ENCODE measurements at places on chromosomes 7 and 10.

DNA sequence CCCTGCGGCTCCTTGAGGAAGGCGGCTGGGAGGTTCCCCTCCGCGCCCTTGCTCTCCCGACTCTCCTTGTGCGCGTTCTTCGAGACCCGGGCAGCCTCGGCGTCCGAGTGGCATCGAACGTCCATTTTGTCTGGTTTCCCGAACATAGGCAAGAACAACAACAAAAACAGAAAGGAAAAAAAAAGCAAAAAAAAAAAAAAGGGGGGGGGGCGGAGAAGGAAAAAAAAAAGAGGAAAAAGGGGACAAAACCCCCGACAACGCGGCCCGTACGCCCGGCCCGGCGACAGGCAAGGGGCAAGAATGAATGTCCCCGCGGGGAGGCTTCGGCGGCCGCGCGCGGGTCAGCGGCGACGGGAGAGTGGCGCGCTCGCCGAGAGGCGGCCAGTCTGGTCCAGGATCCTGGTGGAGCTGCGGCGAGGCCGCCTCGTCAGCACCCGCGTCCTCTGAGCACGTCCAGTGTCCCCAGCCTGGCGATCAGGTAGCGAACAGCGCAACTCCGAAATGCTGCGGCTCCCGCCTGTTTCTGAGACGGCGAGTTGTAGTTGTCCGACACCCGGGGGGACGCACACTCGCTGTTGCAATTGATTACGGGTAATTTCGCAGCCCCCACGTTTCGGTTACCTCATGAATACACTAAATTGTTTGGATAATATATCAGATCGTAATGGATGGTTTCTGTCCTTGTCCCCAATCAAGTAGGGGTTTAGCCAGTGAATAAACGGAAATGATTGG is at the start of gene VAX1:
TSS of gene VAX1 (minus strand) at position 360 of the 732 bp plus-strand sequence. CDS start at position 146, 214 bp downstream.
- DNase-seq: no peak

- DNase-seq: no peak
Observed at GRCh38 chr10:26738301-26738911, 40.9 kb downstream of the PDSS1 start.

DNA sequence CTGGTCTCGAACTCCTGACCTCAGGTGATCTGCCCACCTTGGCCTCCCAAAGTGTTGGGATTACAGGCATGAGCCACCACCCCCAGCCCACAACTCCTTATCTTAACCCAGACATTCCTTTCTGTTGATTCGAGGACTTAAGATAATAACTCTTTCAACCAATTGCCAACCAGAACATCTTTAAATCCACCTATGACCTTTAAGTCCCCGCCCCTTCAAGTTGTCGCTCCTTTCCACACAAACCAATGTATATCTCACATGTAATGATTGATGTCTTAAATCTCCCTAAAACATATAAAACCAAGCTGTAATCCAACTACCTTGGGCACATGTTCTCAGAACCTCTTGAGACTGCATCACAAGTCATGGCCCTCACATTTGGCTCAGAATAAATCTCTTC is 7.8 kb upstream of the ANKRD2 start:
- no peak for DNase-seq

DNA sequence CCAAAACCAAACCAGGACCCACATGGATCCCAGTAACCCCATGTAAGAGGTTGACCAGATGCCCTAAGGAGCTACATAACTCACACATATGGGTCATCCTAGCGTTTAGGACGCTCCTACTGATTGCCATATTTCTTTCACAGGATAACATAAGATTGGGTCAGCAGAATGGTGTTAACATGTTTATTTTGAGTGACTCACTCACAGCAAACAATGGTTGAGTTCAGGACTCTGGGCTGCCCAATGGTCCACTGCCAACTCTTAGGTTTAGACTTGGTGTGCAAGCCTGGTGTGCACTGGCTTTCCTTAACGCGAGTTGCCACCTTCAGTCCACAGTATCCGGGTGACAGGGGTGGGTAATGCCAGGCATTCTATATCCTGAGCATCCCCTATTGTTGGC is 211.5 kb downstream of the GPAM start:
- DNase-seq: no peak

GRCh38 chr7:132705146-132705545 is 128.9 kb upstream of the PLXNA4 start:
- no peak for DNase-seq

DNA sequence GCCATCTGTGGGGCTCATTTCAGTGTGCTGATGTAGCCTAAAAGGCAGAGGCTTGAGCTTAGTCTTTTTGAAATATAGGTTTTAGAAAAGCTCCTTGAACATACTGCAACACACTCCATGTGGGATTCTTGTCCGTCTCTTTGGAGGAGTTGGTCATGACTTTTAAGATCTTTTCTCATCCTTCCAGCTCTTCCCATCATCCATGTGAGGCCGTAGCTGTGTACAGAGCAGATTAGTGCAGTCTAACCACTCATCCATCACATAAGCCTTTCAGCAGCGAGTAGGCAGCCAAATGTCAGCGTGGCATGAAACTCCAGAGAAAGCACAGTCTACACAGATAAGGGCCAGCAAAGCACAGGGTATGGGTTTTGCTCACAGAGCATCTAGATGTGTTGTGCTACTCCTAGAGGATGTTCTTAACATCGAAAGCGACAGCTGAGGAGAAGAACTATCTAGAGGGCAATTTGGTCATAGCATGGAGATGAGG is 28.1 kb upstream of the NPVF start:
- no peak for DNase-seq

DNA sequence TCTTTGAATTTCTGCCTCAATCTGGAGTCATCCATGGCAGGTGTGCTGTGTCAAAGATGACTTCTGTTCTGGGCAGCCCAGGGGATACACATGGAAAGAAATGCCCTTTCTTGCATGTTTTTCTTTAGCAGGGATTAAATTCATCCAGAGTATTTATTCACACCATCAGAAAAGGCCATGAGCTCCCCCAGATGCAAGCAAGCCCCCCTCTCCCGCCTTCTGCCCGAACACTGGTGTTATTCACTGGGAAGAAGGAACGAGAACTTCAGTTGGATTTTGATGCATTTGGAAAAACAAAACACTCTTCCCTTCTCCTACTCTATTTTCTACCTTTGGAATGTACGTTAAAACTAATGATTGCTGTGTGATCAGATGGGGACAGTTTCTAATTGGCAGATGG is 1.4 kb downstream of the PLPP4 start:
- no peak for DNase-seq

GRCh38 chr10:11104772-11105675 is 87.4 kb downstream of the CELF2 start:
- DNase-seq: no peak

GRCh38 chr7:155293721-155294510 is 3.8 kb upstream of the INSIG1 start:
- DNase-seq: no peak

- DNase-seq: no peak
Observed at GRCh38 chr10:10796774-10797415, 220.8 kb upstream of the CELF2 start.

DNA sequence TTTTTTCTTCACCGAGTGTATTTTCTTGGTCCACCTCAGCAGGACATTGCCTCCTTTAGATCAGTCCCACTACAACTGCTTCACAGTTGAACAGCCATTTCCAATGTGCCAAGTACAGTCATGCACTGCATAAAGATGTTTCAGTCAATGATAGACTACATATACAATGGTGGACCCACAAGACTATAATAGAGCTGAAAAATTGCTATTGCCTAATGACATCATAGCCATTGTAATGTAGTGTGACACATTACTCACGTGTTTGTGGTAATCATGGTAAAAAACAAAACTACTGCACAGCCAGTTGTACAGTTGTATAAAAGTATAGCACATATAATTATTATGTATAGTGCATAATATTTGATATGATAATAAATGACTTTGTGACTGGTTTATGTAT is 113.8 kb upstream of the HPS1 start:
- DNase-seq: no peak

GRCh38 chr10:73628405-73628804 is 12.9 kb downstream of the MYOZ1 start:
- no peak for DNase-seq

DNA sequence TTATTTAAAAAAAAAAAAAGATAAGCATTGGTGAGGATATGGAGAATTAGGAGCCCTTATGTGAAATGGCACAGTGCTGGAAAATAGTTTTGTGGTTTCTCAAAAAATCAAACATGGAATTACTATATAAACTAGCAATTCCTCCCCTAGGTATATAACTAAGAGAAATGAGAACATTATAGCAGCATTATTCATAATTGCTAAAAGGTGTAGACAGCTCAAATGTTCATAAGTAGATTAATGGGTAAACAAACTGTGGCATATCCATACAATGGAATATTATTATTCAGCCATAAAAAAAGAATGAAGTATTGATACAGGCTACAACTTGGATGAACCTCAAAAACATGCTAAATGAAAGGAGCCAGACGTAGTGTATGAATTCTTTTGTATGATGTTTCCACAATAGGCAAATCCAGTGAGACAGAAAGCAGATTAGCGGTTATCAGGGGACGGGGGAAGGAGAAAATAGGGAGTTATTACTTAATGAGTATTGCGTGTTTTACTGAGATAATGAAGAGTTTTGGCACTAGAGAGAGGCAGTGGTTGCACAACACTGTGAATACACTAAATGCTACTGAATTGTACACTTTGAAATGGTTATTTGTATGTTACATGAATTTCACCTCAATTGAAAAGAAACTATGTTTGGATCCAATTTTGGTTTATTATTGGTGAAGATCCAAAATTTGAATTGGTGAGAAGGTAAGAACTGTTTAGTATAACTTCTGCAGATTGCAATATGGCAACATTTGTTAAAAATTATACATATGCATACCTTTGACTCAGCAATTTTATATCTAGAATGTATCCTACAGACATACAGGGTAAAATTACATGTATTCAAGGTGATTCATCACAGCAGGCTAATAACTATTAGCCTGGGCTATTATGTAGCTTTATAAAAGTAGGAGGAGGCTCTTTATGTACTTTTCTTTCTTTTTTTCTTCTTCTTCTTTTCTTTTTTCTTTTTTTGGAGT is 69.7 kb downstream of the VCL start:
- no peak for DNase-seq

- no peak for DNase-seq
Observed at GRCh38 chr10:6400821-6401465, 179.1 kb downstream of the PRKCQ start.
